ENCODE measurements at places on chromosomes 12 and 14.

DNA sequence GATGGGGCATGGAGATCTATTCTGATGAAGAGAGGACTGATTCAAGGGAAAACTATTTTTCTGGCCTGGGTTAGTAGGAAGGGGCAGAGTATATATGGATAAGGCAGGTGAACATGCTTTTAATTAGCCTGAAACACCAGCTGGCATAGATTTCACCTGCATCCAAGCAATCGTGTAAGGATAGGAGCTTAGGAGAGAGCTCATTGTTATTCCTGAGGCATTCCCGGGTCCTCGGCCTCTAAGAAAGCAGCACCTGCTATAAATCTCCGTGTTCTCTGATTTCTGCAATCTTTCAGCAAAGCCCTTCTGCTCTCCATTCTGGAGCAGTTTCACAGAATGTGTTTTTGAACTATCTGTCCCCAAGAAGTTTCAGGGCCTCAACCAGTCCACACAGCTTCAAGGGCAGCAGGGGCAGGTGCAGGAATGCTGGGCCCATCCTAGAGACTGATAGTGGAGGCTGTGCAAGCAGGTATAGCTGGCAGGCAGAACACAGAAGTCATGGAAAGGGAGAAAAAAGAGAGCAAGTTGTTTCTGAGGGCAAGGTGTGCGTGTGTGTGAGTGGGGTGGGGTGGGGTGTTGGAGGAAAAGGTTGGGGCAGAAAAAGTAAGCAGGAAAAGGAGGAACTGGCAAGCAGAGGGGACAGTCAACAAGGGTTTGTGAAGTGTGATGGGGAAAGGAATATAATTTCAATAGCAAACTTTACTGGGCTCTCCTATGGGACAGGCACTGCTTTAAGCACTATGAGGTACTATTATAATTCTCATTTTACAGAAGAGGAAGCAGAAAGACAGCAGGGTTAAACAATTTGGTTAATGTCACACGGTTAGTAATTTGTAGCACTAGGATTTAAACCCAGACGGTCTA, 203.7 kb upstream of the SSTR1 start:
- DNase-seq: no peak

- no peak for DNase-seq
Observed at GRCh38 chr12:89306827-89307473, 45.4 kb downstream of the DUSP6 start.

GRCh38 chr12:90460681-90461080, 494.3 kb downstream of the CCER1 start:
- no peak for DNase-seq

DNA sequence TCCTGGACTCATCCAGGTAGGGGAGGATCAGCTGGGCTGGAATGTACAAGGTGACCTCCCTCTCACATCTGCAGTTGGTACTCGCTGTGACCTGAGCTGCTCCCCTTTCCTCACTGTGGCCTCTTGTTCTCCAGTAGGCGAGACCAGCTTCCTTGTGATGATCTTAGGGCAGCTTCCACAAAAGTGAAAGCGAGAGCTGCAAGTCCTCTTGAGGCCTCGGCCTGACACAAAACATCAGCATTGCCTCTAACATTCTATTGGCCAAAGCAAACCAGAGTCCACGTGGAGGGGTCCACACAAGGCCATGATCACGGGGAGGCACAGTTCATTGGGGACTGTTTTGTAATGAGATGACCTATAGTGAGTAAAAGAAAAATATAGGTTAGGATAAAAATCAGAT, 127.5 kb downstream of the SMOC1 start:
- no peak for DNase-seq

DNA sequence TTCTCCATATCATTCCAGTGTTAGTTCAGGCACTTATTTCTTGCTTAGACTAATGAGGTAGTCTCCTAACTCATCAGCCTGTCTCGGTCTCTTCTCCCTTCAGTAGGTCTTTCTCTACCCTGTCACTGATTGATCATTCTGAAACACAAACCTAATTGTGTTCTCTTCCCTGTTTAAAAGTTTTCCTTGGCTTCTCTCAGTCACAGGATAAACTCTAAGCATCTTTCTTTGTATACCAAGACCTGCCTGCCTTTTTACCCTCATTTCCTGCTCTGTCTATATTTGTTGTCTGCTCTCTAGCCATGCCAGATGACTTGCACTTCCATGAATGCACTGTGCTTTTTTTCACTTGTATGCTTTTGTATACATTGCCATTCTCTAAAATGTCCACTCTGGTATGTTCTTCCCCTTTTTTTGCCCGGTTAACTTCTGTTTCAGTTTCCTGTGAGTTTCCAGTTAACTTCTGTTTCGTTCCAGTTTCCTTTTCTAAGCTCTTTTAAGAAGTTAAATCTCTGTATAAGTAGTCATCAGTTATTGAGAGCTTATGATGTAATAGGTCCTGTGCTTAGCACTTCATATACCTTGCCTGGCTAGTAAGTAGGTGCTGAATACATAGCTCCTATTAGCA, 12.8 kb downstream of the DIP2B start:
- DNase-seq: no peak

DNA sequence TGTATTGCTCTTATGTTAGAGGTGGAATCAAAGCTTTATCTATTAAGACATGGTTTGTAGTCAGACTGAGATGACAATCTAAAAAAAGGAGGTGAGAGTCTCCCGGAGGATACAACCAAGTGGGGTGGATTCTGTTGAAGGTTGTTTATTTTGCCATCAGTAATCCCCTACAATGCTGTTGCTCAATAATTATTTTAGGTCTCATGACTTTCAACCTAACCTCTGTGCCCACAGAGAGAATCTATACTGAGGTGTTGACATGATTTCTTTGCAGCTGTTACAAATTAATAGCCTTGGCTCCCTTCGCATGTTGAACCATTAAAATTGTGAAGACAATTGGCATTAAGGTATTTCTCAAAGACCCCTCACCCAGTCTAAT, 28.7 kb upstream of the FOS start:
- no peak for DNase-seq

DNA sequence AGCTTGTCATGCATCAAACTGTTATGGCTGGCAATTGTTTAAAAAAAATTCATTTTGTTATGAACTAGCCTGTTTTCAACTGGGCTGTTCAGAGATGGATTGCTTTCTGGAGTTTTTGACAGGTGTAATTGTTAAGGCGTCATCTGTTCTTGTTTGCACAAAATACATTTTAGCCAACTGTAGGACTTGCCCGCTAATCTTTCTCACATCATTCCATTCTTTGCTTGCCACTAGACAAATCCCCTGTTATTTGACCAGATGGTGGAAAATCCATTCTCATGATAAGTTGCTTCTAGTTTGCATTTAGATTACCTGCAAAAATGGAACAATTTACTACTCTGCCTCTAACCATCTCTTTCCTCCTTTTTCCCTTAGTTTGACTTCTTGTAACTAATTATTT, 114.3 kb downstream of the NPAS3 start:
- DNase-seq: no peak

DNA sequence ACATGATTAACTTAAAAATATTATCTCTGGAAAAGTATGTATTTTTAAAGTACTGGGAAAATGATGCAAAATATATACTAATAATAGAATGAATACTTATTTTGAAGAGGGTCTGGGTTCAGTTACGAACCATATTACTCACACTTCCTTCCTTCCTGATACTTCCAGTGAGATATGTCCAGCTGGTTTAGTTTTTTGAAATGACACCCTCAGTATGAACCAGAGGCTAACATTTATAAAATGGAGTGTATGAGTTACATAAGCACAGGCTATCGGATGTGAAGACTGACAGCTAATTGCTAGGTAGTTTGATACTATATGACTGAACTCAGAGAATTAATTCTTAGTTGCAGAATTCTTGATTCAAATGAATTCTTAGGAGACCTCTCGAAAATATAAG, 122.9 kb downstream of the OTOGL start:
- DNase-seq: no peak

GRCh38 chr12:92551853-92552397, 150.9 kb upstream of the PLEKHG7 start:
- DNase-seq: no peak

DNA sequence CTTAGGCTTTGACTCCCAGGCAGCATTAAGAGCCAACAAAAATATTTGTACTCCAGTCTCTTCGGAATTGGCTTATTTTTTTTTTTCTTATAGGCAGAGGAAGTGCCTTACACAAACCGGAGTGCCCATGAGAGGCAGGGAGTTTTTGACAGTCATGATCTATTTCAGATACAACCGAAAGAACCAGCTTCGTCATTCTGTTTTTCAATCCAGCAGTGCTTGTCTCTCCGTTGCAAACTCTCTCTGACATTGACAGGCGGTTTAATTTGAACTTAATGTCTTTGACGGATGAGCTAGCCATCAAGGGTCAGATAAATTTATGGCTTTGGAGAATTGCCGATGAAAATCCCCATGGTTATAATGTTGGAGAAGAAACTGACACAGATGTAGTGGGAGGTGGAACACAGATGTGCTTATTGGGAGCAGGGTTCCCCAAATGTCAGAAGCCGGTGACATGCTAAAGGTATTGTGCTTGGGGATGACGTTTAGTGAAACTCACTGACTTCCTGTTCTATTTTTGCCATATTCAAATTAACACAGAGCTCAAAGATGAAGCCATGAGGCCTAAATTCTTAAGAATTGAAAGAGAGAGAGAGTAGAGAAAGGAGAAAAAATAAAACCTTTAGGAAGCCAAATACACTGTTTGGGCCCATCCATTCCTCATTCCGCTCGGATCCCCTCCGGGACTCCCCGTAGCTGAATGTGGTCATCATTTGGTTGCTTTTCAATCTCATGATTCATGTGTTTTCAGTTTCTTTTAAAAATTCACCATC, 59.7 kb downstream of the PLXNC1 start:
- DNase-seq: no peak

Data from activated T-cell treated with anti-CD3 and anti-CD28 coated beads for 1 hour (primary cell).